MCF 10A (cell line): ENCODE measurements at places on chromosomes 6 and 20. TPM values are rescaled to one million over a fixed set of nuclear protein-coding genes. Genes with fewer than 3 reads are reported as not detected.

Gene WFDC12
- not detected in 2 replicates for total RNA-seq

Gene EMILIN3
- total RNA-seq, result not detected in 2 replicates

Gene SAPCD1
- total RNA-seq, result 4.3 and 5.1 TPM in 2 replicates

Gene ECHDC1
- 60.4 and 70.7 TPM in 2 replicates for total RNA-seq

Gene NHLRC1
- total RNA-seq, result not detected in 2 replicates

Gene ZNF311
- 3.6 and 5.0 TPM in 2 replicates for total RNA-seq

Gene PLEKHG1
- 11.6 and 16.8 TPM in 2 replicates for total RNA-seq

Gene FIG4
- 7.9 and 9.5 TPM in 2 replicates for total RNA-seq

Gene GMPR
- 1.9 and 3.0 TPM in 2 replicates for total RNA-seq

Gene MYO6
- 26.8 and 28.9 TPM in 2 replicates for total RNA-seq

Gene GTSF1L
- total RNA-seq, result not detected in 2 replicates

Gene RIPPLY2
- not detected in 2 replicates for total RNA-seq

Gene TSBP1
- not detected in 2 replicates for total RNA-seq

Gene LCA5
- 4.5 TPM in 2 replicates for total RNA-seq

Gene TP53INP2
- total RNA-seq, result 1.8 and 3.6 TPM in 2 replicates

Gene EYA2
- total RNA-seq, result 0.12 TPM in 1 of 2 replicates, not detected in the other

Gene OTOR
- total RNA-seq, result not detected in 2 replicates

Gene WFDC11
- not detected in 2 replicates for total RNA-seq

Gene NDUFAF5
- total RNA-seq, result 43.4 and 44.1 TPM in 2 replicates

Gene NKAIN2
- total RNA-seq, result 2.7 and 4.9 TPM in 2 replicates

Gene SLC17A1
- not detected in 2 replicates for total RNA-seq

Gene GPX5
- not detected in 2 replicates for total RNA-seq

Gene SLC44A4
- not detected in 2 replicates for total RNA-seq

Gene VWA7
- total RNA-seq, result 2.0 and 3.1 TPM in 2 replicates

Gene ZC3H12D
- 0.29 TPM in 1 of 2 replicates, not detected in the other for total RNA-seq

Gene PNPLA1
- total RNA-seq, result 0.27 TPM in 1 of 2 replicates, not detected in the other

Gene ADNP
- 62.4 and 77.5 TPM in 2 replicates for total RNA-seq

Gene GDAP1L1
- total RNA-seq, result 0.37 TPM in 1 of 2 replicates, not detected in the other

Gene RHAG
- total RNA-seq, result not detected in 2 replicates

Gene MYLIP
- 2.1 TPM in 2 replicates for total RNA-seq

Gene MUC21
- total RNA-seq, result not detected in 2 replicates
